ENCODE measurements at places on chromosomes 13 and 19.

DNA sequence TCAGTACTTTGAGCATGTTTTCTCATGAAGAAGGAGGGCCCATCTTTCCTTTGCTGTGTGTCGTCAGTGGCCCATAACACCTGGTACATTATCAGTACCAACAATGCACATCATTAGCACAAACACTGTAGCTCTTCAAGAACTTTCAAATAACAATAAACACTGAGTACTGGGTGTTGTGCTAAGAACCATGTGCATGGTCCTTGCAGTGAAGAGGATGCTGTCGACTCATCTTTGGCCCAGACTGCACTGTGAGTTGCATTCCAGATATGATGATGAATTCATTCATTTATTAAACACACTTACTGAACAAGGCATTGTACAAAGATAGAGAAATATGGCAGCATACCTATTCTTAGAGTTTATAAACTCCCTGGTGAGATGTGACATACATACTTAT, 55.8 kb downstream of the FLT3 start:
- DNase-seq: no peak

- no peak for DNase-seq
Observed at GRCh38 chr13:80524447-80525215, 183.7 kb upstream of the SPRY2 start.

- DNase-seq: no peak
Observed at GRCh38 chr13:67650471-67650870, 420.3 kb upstream of the PCDH9 start.

DNA sequence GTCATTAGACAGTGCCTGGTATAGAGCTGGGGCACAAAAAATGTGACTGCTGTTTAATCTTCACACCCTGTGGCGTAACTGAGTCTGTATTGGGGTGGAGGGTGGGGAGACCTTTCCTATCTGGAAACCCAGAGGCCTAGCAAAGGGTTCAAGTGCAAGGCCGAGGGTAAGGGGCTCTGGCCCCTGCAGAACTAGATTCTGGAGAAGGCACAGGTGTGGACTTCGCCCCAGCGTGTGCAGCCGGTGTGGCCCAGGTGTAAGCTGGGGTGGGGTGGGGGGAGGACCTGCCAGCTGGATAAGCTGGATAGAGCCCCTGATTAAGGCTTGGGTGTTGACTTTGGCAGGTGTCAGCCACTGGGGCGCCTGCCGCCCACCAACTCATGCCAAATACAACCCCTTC, 1.3 kb downstream of the RAB3D start:
- no peak for DNase-seq

- no peak for DNase-seq
Observed at GRCh38 chr13:79711631-79712030, 230.7 kb downstream of the NDFIP2 start.

- no peak for DNase-seq
Observed at GRCh38 chr13:40269086-40269485, 397.4 kb downstream of the FOXO1 start.

DNA sequence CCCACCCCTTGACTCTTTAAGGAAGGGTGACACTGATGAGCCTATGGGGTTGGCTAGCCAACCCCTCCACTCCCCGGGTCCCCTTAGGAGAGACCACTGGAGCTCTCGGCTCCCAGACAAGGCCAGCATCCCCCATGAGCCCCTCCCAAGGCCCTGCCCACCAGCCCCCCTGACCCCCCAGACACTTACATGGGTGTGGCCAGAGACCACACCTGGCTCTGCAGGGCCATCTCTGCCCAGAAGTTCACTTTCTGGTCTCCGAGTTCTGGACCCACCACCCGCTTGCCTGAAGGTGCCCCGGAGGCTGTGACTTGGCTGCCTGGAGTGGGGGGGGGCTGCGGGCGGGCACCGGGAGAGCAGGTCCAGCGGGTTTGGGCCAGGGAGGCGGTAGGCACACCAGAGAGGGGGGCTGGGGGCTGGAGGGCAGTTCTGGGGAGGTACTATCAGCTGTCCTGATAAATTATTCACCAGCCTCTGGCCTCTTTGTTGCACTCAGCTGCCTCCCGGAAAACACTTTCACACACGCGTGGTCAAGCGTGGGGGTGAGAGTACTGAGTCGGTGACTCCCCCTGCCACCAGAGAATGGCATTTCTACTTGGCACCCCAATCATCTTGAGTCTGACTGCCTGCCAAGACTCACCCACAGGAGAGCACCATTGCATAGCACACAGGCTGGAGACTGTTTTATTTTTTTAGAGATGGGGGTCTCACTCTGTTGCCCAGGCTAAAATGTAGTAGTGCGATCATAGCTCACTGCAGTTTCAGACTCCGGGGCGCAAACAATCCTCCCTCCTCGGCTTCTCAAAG, at the start of gene PALM3:
Gene PALM3 (minus strand): TSS at position 326 of the 807 bp plus-strand sequence. CDS start 96 bp downstream, at position 230.
- DNase-seq: no peak

GRCh38 chr19:16106121-16106520, 5.6 kb upstream of the RAB8A start:
- DNase-seq: no peak

DNA sequence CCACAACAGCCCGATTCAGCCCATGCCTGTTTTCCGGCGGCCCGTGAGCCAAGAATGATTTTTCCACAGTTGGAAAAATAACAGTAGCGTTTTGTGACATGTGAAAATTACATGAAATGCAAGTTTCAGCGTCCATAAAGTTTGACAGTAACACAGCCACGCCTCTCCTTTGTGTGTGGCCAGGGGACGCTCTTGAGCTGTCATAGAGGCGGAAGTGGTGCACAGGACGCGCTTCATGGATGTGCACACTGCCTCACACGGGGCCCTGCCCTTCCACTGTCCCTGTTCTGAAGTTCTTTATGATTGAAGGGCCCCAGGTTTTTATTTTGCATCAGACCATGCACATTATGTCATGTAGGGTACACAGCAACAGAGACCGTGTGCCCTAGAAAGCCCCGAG, 12.4 kb upstream of the ELAVL1 start:
- no peak for DNase-seq

- no peak for DNase-seq
Observed at GRCh38 chr13:95155093-95155492, 146.2 kb downstream of the ABCC4 start.
